AG08396 (cell line): ENCODE measurements at places on chromosomes 3 and 15.

DNA sequence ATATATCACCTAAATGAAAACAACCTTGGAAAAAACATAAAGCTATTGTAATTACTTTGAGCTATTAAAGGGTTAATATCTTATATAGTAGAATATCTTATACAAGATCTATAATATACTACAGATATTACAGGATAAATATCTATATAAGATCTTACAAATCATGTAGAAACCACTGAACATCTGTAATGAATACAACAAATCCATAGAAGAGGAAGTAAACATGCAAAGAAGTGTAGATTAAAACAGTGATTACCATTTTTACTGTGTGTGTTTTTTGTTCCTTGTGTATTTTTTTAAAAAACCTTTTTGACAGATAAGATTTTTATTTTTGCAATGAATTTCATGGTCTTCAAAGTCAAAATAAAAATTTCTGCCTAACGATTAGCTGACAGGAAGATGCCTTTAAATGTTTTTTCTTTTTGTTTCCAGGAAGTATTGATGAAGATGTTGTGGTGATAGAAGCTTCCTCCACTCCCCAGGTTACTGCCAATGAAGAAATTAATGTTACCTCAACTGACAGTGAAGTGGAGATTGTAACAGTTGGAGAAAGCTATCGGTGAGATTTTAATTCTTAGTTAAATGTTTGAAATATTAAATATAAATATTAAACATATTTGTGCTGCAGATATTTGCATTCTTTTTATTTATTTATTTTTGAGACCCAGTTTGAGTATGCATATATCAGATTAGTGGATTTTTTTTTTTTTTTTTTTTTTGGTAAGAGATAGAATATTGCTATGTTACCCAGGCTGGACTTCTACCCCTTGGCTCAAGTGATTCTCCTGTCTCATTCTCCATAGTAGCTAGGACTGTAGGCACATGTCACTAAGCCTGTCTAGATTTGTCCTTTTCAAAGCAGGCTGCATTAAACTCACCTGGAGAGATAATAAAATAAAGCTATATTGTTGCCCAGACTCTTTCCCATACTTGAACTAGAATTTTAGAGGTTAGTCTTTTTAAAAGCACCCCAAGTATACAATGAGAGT, 52.8 kb upstream of the CCNB2 start:
- no peak for DNase-seq

- DNase-seq: peak; percentile 29
Observed at GRCh38 chr3:107452436-107452835, 70.3 kb upstream of the BBX start.

DNA sequence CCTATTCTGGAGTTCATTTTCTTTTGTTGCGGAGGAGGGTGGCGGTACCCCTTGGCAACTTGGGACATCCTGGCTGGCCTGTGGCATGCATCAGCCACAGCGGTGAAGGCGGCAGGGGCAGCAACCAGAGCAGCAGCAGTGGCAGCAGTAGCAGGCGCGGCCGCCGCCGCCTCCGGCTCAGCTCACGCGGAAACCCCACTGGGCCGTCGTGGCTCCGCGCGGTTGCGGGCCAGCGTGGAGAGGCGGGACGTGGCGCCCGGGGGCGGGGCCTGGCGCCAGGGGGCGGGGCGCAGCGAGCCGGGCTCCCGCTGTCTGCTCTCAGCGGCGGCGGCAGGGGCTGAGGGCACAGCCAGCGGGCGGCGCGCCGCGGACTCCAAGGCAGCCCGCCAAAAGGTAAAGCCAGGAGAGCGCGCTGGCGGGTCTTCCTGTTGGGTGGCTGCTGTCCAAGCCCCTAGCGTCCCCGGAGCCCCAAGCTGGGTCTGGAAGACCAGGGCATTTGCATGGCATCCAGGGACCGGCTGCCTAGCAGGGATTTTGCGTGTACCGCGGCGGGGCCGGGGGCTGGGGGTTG, 334.4 kb upstream of the THRB start:
- peak; percentile 52 for DNase-seq

DNA sequence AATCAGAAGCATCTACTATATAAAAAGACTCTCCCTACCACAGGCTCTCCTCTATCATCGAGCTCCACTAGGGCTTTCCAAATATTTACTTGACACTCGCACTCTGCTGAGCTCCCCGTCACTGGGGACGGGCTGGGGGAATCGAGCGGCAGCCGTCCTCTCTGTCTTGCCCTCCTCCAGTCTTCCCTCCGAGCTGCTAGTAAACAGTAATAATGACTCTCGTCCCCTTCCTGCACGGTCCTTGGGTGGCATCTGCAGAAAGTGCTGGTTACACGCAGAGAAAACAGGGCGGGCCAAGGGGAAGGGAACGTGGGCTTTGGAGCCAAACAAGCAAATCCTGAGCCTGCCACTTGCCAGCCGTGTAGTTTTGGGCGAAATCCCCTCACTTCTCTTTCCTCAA, 96.6 kb downstream of the LRIG1 start:
- no peak for DNase-seq

DNA sequence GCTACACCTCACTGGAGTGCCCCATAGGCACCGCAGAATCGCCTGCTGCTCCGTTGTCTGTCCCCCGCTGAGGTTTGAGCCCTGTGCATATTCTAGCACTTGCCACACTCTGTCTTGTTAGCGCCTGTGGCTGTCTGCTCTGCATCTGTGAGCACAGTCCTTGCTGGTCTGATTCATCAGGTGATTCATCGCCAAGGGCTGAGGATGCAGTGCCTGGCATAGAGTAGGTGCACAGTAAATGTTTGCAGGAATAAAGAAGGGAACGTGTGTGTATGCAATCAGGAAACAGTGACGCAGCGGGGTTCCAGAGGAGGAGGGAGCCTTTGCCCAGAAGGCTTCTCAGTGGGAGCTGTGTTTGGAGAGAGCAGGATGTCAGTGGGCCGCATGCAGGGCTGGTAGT, 124.0 kb upstream of the PLXNA1 start:
- peak; percentile 55 for DNase-seq

DNA sequence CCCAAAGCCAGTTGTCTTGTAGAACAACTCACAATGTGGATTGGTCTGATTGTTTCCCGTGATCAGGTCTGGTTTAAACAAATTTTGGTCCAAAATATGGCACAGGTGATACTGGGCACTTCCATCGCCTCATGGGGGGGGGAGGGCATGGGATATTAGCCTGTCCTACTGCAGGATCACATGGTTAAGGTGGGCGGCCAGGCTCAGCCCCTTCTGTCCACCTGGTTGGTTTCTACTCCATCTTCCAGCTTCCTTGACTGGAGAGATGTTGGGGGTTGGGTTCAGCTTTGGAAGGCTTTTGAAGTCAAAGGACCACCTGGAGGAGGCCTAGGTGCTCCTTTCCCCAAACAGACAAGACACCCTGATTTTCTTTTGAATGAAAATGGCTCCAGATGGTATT, 7.2 kb downstream of the KLF13 start:
- no peak for DNase-seq

GRCh38 chr15:32669896-32670611, 28.5 kb downstream of the SCG5 start:
- peak; percentile 27 for DNase-seq

GRCh38 chr3:142929109-142929508, 34.4 kb downstream of the PAQR9 start:
- DNase-seq: no peak

- peak; percentile 89 for DNase-seq
Observed at GRCh38 chr3:152258448-152259393, 10.0 kb upstream of the MBNL1 start.

- DNase-seq: no peak
Observed at GRCh38 chr3:4906107-4906621, 73.1 kb upstream of the BHLHE40 start.

DNA sequence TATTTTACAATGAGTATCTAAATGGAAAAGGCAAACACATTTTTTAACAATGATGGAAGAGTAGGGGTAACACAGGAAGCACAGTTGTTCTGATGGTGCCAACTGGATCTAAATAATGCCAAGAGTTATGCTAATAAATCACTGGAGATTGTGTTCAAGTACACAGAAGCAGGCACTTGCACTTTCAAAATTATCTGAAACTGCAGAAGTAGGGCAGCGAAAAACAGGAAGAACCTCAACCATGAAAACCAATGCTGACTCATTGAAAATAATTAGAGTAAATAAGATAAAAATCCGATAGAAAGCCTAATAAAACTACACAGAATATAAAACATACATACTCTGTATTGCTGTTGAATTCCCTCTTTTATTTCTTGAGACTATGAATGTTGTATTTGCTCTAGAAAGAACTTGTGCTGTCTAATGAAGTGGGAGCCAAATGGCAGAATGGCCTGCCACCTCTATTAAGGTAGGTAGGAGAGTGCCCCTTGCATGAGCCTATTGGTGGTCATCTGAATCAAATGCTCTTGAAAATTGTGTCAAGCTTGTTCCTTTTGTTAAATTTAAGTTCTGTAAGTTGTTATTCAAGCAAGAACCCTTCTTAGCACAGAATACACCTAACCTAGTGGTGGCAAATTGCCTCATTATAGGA, 93.7 kb downstream of the ABI3BP start:
- no peak for DNase-seq

GRCh38 chr3:111924283-111924682, 54.5 kb upstream of the ABHD10 start:
- DNase-seq: no peak

DNA sequence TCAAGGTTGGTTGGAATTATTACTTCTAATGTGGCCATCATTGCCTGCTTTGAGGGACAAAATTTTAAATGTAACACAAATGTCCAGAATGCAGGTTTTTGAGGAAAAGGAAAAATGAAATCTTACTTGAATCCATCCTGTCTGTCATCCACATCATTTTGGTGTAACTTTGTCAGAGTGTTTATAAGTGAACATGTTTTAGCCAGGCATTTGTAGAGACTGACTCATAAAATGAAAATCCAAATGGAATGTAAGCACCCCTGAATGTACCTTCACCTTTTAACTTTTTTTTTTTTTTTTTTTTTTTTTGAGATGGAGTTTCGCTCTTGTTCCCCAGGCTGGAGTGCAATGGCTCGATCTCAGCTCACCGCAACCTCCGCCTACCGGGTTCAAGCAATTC, 141.8 kb upstream of the BNIP2 start:
- no peak for DNase-seq

DNA sequence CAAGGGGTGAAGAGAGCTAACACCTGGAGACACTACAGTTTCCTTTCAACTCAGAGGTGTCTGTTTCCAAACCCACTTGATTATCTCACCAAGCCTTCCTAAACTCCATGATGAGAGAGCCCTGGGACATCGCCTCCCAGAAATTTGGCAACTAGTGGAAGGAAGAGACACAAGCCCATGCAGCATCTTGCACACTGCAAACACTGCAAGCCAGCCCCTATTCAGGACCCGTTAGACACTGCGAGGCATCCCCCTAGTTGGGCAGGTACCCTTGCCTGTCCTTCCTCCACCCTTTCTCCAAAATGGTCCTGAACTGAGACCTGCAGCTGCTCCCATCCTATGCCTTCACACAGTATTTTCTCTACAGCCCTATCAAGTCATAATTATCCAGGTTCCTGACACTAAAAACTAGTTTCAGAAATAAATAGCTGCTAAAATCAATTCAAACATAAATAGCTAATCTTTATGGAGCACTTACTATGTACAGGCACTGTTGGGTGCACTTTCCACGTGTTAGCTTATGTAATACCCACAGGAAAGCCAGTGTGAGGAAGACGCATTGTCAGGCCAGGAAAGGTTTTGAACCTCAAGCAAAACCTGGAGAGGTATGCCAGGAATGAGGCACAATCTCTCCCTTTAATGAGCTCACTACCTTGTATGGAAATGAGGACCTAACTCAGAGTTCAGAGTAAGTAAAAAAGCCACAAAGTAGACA, 2.8 kb downstream of the MAGI1 start:
- DNase-seq: no peak

- DNase-seq: no peak
Observed at GRCh38 chr3:45631486-45631885, 36.9 kb downstream of the LIMD1 start.

DNA sequence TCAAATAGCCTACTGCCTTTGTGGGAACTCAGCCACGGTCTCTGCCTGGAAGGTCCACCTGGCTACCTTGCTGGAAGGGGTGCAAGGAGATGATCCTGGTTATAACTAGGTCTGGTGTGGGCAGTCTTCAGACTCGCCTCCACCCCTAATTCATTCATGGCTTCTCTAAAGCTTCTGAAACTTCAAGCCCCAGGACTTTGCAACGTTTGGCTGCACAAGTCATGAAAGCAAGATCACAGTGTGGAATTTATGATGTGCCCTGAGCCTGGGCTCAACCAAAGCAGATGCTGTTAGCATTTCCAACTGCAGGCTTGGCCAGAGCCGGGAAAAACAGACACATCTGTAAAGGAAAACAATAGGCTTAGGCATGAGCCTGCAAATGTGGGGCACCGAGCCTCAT, 200.4 kb upstream of the WNT5A start:
- DNase-seq: no peak

GRCh38 chr3:55305696-55306485, 181.2 kb downstream of the WNT5A start:
- peak; percentile 8 for DNase-seq
